Activated CD8-positive, alpha-beta memory T cell treated with anti-CD3 and anti-CD28 coated beads for 1 hour (primary cell): ENCODE measurements at places on chromosomes 2 and 18.

DNA sequence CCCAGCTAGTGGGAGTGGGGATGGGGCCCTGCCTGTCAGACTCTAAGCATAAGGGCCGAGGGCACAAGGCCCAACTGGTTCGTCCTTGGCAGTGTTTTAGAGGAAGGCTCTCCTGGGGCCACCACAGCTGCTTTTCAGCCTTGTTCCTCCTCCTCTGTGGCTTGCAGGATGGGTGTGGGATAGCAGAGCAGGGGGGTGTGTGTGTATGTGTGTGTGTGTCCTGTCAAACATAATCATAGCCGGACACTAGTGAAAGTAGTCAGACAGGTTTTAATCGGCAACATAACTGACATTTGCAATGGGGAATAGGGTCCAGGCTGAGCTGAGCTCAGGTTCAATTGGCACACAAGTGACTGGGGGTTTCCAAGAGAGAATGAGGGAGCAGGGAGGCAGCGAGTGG, 114.2 kb downstream of the SEPTIN10 start:
- DNase-seq, result no peak

DNA sequence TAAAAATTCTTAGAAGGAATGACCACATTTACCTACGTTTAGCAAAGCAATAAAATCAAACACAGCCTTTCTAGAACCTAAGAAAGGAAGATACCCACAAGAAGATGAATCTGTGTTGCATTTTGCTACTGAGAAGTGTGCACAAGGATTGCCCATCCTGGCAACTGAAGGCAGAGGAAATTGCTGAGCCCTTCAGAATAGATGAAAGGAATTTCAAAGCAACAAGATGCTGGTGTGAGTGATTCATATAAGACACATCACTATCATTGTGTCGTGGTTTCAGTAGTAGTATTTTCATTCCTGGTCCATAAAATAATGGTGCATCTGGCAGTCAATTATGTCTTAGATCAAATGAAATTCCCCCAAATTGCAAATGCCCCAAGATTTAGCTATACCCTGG, 48.4 kb upstream of the ANKRD44 start:
- DNase-seq, result no peak

DNA sequence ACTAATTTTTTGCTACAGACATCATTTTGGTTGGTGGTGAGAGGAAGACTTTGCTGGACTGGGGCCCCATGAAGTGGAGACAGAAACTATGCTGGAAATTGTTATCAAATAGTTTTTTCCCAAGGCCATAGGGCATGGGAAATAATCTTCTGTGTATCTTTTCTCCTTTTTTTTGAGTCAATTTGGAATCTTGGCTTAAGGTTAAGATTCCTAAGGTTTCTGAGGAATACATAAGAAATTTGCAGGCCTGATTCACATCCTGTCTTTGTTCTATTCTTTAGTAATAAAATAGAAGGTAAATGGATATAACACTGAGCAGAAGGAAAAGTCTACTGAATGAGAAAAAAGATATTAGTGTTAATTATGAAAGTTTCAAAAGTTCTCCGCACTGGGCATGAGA, 16.6 kb downstream of the SMC6 start:
- no peak for DNase-seq

DNA sequence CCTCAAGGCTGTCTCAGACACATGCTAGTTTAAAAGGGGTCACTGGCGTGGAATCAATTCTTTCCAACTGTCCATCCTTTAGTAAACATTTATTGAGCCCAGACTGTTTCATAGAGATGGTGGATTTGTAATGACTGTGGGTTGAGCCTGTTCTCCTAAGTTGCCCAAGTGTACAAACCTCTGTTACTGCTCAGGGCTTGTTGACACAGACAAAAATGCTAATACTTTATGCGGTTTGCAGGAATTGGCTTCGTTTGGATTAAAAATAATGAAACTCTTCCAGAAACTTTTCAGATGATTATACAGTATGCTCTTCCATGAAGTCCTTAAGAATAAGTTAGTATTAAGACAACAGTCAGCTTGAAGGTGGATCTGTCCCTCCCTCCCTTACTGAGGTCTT, 83.6 kb upstream of the MGAT5 start:
- DNase-seq, result no peak

DNA sequence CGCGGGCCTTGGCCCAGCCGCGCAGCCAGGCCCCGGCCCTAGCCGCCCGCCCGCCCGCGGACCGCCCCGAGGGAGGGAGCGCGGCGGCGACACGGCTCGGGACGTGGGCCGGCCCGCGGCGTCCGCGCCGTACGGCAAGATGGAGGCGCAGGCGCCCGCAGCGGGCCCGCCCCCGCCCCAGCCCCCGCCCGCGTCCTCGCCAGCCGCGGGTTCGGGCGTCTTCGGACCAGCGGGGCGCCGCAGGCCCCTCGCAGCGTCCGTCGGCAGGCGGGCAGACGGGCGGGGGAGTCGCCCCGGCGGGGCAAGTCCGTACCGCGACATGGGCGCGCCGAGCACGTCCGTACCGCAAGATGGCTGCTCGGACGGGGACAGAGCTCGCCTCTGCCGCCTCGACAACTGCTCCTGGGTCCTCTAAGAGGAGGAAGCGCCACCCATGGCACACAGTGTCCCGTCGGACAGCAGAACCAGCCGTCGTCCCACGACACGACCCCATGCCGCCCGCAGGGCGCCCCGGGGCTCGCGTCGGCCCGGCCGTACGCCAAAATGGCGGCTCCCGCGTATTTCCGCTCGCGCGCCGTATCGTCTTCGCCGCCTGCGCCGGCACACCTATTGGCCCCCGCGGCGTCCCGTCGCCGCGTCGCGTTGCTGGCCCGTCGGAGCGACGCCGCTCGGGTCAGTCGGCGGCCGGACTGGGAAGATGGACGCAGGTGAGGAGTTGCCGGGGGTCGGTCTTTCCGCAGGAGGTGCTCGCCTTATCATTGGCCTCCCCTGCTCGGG, at the start of the genes ATG4B and THAP4:
ATG4B (plus strand) TSS at position 676 of the 777 bp plus-strand sequence; CDS start at position 698, 22 bp downstream.
THAP4 (minus strand) TSS at position 141 of the 777 bp plus-strand sequence. CDS start 141 bp downstream, outside the sequence.
- peak; percentile 64 for DNase-seq

DNA sequence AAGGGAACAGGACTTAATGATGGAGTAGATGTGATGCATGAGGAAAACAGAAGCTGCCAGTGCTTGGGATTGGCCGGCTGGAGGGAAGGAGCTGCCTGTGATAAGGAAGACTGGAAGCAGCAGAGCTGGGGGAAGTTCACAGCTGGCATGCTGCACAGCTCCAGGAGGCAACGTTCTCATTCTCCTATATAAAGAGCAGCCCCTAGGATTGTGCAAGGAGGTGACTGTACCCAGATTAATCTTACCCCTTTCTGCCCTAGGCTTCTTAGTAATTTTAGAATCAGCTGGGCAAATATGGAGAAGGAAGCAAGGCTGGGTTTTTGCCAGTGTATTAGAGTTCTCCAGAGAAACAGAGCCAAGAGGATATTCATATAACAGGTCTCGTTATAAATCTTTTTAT, 155.8 kb downstream of the ALPK2 start:
- no peak for DNase-seq

GRCh38 chr2:30165617-30166016, 18.8 kb downstream of the YPEL5 start:
- DNase-seq, result no peak

GRCh38 chr2:47221946-47222345, 66.8 kb upstream of the STPG4 start:
- DNase-seq, result no peak

- DNase-seq, result no peak
These were observed 210.7 kb downstream of the KLHL29 start for GRCh38 chr2:23595601-23596251.

DNA sequence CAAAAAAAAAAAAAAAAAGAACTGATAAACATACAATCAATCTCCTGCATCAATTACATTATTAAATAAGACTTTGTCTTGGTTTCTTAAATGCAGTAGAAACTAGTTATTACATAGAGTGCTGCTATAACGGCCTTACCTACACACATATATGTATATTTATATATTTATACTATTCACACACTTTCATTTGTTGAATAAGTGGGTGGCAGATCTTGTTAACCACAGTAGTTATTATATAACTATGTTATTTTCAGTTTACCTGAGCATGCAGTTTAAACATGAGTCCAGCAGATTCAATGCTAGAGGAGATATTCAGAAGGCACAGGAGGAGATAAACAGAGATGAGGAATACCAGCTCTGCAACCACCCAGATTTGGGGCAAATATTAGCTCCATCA, 81.5 kb upstream of the CD226 start:
- DNase-seq, result no peak

DNA sequence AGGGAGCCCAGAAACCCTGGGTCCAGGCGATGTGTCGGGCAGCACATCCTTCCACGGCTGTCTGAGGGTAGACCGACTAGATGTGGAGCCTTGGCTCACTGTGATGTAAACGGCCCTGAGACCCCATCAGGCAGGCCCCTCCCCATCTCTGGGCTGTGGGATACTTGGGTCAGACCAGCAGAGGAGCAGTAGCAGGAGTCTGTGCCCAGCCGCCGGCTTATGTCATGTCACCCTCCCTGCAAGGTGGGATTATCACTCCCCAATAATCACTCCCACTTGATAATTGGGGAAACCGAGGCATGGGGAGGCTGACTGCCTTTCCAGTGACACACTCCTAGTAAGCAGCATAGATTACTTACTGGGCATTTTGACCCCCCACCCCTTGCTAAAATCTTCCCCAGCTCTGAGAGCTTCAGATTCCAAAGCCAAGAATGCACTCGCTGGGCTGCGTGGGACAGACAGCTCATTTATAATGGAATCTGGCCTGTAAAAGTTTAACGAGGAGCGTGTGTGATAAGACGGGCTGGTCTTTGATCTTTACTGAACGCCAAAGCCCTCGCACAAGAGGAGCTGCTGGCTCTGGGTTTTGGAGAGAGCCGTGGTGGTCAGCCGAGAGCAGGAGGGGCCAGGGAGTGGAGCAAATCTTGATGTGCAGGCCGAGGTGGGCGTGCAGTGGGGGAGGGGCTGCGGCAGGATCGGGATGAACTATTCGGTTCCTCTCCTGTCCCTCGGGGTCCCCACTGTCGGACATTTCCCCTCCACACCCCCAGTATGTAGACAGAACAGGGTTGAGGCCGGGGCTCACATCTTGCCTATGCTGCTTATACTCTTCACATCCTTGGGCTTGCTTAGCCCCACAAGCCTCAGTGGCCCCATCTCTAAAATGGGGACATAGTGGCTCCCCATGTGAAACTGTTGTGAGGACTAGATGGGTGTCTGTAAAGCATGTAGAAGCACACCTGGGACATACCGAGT, 200.0 kb downstream of the GLI2 start:
- DNase-seq, result no peak

DNA sequence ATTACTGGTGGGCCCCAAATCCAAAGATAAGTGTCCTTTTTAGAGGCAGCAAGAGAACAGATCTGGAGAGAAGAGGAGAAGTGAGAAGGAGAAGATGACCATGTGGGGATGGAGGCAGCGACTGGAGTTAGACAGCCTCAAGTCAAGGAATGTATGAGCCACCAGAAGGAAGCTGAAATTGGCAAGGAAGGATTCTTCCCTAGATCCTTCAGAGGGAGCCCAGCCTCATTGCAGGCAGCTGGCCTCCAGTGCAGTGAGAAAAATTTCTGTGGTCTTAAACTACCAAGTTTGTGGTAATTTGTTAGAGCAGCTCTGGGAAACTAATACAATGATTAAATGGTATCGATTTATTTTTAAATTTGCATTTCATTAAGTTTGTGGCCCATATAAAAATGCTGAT, 167.9 kb downstream of the NCKAP5 start:
- DNase-seq, result no peak

GRCh38 chr2:17821535-17822444, 5.5 kb downstream of the MSGN1 start:
- no peak for DNase-seq

- DNase-seq, result no peak
These were observed 3.1 kb upstream of the ARID5A start for GRCh38 chr2:96533292-96534073.

DNA sequence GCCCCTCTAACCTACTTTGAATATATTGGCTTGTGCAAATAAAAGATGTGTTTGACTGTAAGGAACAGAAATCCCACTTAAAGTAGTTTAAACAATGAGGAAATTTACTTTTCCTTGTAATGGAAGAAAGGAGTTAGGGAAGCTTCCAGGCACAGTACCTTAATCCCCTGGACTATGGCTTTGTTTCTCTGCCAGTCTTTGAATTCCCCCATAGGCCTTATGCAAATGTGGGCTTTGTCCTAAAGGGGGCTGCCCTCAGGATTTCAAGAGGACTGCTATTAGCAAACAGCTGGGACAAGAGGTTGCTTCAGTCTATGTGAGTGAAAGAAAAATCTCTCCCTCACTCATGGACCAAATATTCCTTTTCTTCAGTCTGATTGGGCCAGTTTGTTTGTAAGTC, 255.1 kb upstream of the THSD7B start:
- no peak for DNase-seq

GRCh38 chr2:38254796-38255195, 122.3 kb downstream of the ATL2 start:
- DNase-seq, result no peak

DNA sequence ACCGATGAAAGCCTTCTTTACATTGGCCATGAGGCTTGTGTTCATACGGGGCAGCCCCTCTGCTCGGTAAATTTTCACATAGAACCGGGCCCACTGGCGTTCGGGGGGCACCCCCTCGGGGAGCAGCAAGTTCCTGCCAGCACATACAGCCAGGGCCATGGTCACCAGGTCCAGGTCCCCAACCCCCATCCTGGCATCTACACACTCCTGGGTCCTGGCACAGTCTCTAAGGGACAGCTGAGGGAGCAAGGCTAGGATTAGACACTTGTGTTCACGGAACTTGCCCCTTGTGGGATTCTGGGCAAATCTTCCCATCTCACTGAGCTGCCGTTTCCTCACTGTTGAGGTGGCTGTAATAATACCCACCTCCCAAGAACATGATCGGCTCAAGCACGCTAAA, 5.6 kb upstream of the OTOF start:
- DNase-seq, result no peak

- DNase-seq, result no peak
These were observed 659.3 kb upstream of the FANCL start for GRCh38 chr2:58900246-58901027.

- DNase-seq, result no peak
These were observed 762 bp upstream of the SPOPL start for GRCh38 chr2:138500592-138501424.

DNA sequence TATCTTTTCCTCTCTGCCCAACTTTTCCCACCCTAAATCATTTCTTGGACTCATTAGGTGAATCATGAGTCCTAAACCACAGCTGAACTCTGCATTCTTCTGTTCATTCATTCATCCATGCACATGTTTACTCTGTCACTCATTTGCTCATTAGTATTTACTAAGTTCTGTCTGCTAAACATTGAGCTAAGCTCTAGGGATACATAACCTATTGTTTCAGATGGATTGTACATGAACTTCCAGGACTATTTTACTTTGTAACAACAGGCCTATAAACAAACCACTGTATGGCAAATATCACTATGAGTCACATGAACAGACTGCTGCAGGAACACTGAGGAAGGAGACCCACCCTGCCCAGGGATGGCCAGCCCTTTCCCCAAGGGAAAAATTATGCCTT, 14.6 kb upstream of the DYNC2LI1 start:
- DNase-seq, result no peak
